SK-N-DZ (cell line): ENCODE measurements at places on chromosomes 7 and 10.

- no peak for DNase-seq
Observed at GRCh38 chr10:130575756-130576285, 439.6 kb downstream of the GLRX3 start.

- DNase-seq, result no peak
Observed at GRCh38 chr10:64075604-64076003, 554.4 kb downstream of the REEP3 start.

DNA sequence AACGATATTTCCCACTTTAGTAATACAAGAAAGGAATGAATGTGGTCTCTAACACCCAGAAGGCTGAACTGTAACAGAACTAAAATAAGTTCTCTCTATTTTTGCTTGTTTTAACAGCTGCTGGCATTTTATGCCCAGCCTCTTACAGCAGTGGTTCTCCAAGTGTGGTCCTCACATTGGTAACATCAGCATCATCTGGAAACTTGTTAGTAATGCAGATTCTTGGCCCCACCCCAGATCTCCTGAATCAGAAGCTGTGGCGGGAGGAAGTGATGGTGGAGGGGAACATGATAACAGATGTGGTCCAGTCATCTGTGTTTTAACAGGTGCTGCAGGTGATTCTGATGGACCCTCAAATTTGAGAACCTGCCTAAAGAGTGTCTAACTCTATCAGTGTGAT is 170.1 kb downstream of the TMEM26 start:
- no peak for DNase-seq

DNA sequence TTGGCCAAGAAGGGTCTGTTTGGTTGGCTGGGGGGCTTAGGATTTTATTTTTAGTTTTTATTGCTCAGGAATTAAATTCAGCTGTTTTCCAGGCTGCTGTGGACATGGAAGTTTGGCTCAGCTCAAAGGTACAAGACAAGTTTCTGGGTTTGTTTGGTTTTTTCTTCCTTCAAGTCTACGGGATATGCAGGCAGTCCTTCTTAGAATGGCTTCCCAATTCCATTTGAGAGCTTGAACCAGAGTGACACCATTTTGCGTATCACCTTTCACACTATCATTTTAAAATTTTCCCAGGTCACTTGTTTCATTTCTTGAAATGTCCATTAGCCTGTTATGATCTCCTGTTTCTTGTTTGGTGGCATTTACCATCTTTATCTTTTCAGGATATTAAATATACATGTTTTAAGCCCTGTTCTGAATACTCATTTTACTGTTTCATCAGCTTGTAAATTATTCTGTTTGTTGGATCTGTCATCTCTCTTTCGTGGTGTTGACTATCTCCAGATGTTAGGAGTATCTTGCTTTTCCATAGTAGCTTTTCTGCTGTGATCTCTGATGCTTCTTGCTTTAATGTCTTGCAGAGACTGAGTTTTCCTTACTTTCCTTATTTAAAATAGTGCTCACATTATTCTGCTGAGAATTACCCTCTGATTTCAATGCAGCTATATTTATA is 9.4 kb upstream of the TMEM168 start:
- DNase-seq, result no peak

DNA sequence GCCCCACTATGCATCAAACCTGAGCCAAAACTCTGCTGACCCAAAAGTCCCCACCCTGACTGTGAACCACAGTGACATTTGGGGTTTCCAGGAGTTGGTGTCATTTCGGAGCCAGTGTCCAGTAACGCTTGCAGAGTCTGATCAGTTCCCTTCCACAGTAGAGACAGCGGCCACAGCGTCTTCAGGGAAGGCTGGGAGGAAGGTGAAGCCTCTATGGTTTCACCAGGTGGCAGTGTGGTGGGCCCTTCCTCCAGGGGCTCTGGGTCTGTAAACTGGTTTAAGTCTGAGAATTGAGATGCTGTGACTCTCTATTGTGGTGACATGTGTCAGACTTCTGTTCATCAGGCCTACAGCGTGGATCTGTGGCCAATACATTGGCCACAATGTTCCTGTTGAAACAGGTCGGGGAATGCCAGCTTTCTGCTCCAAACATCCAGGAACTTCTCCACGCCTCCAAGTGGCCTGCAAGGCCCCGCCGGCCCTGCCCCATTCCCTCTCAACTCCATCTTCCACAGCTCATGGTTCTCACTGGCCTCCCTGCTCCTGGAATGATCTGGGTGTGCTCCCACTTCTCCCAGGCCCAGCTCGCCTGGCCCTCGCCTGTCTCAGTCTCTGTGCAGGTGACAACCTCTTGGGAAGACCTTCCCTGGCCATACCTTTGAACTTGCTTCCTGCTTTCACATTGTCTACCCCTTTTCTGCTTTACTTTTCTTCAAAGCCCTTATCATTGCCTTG is 124.5 kb upstream of the FAM20C start:
- no peak for DNase-seq

DNA sequence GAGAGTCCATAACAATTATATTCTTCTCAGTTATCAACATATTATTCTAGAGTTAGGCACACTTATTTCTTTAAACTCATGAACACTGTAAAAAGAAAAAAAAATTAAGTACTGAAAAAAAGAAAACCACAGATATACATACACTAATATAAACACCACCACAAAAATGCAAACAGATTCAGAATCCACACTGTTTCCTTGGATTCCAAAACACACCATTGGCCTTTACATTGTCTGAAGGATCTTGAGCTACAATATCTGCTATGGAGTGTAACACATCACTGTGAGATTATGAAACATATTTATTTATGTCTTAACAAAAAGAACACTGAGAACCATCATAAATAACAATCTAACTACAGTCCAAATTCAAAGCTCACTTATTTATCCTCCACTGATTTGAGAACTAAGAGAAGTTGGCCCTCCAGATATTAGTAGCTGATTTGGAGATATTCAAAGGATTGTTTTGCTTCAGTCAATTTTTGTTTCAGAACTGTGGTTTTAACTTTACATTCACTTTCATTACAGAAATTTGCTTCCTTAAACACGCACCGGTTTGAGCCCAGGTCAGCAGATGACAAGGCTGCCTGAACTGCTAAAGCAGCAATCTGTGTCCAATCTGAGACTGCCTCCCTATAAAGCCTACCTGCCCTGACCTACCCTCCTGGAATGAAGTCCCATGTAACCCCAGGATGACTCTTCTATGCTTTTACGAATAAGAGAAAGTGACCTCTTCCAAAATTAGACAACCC is 47.0 kb upstream of the CDK1 start:
- no peak for DNase-seq
